Lung microvascular endothelial cell (primary cell): ENCODE measurements at places on chromosomes 12 and 14. TPM values are rescaled to one million over a fixed set of nuclear protein-coding genes. Genes with fewer than 3 reads are reported as not detected.

DNA sequence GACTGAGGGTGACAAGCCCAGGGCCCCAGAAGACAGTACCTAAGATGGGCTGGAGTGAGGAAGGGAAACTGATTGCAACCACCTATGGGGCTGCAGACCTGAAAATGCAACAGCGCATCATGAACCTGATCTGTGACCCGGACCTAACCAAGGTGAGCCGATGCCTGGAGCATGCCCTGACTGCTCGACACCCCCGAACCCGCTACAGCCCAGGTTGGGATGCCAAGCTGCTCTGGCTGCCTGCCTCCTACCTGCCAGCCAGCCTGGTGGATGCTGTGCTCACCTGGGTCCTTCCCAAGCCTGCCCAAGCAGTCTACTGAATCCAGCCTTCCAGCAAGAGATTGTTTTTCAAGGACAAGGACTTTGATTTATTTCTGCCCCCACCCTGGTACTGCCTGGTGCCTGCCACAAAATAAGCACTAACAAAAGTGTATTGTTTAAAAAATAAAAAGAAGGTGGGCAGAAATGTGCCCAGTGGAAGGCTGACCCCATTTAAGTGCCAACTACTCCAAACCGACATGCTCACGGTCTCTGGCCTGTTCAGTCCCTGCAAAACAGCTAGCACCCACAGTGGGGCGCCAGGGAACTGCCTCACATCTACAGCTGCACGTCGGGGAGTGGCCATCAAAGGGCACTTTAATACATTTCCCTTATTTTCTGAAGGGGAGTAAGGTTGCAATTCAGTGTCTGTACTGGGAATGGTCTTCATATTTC is 4.2 kb downstream of the RDH5 start:
- peak; percentile 77 for DNase-seq

GRCh38 chr14:68779761-68780323 is 13.0 kb downstream of the ZFP36L1 start:
- DNase-seq: peak; percentile 83

The OR4N5 gene
- not detected in 2 replicates for total RNA-seq

The NKX2-1 gene
- total RNA-seq: under 0.01 TPM in 1 of 2 replicates, not detected in the other

DNA sequence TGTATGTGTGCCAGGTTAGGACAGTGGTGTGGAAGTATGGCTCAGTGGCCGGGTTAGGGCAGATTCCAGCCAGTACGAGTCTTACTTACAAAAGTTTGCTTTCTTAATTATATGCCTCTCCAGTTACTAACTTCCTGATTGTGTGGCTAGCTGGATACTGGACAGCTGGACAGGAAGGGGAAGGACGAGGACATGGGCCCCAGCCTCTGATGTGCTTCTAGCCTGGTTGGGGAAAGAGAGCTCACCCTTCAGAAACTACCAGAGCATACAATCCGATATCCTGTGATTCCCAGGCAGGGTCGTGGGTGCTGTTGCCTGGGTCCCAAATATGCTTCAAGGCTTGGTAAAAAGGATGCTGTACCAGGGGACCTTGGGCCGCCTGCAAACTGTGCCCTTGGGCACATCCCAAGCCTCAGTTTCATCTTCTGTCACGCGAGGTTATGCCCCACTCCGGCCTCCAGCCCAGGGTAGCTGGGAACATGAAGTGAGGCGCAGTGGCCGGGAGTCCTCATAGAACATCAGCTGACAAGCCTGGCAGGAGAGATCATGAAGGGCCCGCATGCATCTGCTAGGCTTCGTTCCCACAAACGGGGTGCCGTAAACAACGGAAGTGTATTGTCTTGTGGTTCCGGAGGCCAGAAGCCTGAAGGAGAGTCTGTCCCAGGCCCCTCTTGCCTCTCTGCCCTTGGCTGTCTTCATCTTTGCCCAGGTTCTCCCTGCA is 23.2 kb upstream of the RIN3 start:
- DNase-seq: peak; percentile 57

DNA sequence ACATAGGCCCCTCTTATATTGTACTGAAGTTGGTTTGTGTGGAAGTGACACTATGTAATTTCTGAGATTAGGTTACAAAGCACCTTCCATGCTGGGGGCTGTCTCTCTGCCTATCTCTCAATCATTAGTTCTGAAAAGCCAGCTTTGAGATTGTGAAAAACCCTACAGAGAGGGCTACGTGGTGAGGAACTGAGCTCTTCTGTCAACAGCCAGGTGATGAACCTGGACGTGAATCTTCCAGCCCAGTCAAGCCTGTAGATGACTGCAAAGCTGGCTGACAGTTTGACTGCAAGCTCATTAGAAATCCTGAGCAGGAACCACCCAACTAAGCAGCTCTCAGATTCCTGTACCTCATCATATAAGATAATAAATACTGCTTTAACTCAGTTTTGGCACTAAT is 36.3 kb upstream of the BBS10 start:
- DNase-seq: no peak

- no peak for DNase-seq
Observed at GRCh38 chr14:31944256-31945073, 132.6 kb upstream of the ARHGAP5 start.

GRCh38 chr12:68614105-68614679 is 3.5 kb downstream of the RAP1B start:
- DNase-seq: no peak

DNA sequence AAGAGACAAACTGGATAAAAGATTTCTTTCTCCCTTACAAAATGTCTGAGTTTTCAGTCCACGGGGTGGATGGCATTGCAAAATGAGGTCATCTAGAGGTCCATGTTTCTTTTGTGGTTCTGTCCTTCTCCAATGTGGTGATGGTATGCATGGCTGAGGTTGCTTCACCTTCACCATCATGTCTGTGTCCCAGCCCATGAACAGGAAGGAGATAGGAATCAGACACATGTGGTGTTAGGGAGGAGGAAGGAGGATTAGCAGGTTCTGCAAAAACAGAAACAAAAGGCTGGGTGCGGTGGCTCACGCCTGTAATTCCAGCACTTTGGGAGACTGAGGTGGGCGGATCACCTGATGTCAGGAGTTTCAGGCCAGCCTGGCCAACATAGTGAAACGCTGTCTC is 11.0 kb upstream of the AEBP2 start:
- DNase-seq: no peak

DNA sequence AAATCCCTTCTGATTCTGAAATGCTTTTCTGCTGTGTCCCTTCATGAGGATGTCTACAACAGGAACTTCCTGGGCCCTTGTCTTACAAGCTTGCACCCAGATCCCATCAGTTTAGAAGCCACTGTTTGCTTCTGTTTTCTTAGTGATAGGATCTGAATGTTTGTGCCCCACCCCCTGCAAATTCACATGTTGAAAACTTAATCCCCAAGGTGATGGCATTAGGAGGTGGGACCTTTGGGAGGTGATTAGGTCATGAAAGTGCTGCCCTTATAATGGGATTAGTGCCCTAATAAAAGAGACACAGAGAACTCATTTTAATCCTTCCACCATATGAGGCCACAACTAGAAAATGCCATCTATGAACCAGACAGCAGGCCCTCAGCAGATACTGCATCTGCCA is 36.0 kb upstream of the GNPNAT1 start:
- no peak for DNase-seq
